EL (cell line): ENCODE measurements at places on chromosomes 1 and 21.

GRCh38 chr1:154460695-154461260, 41.2 kb upstream of the TDRD10 start:
- no peak for DNase-seq

GRCh38 chr1:111739925-111740765, 950 bp upstream of the INKA2 start:
- peak; percentile 81 for DNase-seq

- DNase-seq = peak; percentile 43
These were observed 46.5 kb downstream of the LUZP1 start for GRCh38 chr1:23122023-23122748.

DNA sequence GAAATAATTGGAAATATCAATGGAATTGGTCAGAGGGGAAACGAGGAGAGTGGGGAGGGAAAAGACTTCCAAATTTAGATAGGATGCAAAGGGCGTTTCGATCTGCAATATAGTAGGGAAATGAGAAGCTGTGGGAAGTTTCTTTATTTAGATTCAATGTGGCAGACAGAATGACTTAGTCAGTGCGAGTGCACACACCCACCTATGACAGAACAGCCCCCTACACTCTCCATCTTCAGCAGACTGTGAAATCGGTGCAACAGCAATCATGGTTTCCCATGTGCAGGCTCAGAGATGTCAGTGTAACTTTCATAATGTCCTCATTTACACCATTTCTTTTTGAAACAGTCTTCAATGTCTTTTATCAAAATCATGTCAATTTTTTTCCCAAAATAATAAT, 46.0 kb downstream of the DIP2A start:
- DNase-seq = no peak

GRCh38 chr21:25791319-25791718, 56.5 kb downstream of the GABPA start:
- no peak for DNase-seq

DNA sequence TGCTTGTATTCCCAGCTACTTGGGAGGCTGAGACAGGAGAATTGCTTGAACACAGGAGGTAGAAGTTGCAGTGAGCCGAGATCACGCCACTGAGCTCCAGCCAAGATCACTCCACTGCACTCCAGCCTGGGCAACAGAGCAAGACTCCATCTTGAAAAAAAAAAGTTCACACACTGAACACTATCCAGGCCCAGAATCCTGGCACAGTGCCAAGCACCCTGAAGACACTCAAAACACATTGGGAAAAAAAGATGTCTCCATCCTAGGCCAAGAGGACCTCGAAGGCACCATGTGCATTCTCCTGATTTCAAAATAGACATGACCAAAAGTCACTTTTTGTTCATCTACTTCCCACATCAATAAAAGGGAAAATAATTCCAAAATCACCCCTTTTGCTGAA, 38.7 kb downstream of the SLC9A1 start:
- no peak for DNase-seq

DNA sequence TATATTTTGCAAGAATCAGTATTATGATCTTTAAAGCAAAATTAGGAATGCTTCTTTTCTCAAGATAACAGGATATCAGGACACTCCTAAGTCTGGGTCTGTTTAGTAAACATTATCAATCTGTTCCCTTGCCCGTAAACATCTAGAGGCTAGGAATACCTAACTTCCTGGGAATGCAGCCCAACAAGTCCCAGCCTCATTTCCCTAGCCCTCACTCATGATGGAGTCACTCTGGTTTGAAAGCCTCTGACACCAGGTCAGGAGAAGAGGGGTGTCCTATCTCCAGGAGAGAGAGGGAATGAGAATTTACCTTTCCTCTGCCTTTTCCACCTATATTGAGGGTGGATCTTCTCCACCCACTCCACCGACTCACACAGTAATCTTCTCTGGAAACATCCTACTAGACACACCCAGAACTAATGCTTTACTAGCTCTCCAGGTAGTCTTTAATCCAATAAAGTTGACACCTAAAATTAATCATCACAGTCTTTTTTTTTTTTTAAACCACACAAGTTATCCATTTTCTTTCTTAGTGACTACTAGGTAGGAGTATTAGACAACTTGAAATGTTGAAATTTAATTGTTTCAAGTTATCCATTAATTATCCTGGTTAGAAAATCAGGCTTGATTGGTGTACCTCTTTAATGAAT, 659.3 kb downstream of the USP25 start:
- no peak for DNase-seq

DNA sequence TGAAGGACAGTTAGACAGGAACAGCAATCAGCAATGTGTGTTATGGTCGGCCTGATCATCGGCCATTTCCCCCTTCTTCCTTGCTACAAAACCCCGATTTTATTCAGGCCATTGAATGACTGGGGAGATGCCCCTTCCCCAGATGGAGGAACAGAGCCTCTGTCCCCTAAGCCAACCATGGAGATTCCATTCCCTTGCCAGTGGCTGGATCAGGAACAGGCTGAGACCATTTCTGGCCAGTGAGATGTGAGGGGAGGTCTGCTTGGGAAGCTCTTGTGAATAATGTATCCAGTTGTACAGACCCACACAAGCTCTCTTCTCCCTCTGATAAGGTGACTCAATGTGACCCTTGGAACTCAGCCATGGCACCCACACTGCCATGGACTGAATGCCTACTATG, 7.7 kb downstream of the CSRP1 start:
- no peak for DNase-seq

DNA sequence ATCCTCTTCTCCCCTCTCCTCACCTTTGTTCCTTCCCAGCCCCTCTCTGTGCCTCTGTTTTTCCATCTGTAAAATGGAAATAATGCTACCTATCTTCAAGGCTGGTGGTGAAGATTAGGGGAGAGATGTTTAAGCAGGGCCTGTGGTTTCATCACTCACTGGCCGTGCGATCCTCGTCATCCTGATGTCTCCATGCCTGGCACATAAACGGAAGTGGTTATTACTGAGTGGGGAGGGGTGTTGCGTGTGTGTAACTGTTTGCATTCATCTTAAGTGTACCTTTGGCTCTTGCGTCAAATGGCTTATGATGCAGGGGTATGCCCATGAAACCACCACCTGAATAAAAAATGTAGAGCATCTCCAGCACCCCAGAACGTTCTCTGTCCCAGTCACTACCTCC, 17.2 kb upstream of the C1QA start:
- no peak for DNase-seq

GRCh38 chr1:98557895-98558294, 103.6 kb upstream of the SNX7 start:
- DNase-seq = no peak

DNA sequence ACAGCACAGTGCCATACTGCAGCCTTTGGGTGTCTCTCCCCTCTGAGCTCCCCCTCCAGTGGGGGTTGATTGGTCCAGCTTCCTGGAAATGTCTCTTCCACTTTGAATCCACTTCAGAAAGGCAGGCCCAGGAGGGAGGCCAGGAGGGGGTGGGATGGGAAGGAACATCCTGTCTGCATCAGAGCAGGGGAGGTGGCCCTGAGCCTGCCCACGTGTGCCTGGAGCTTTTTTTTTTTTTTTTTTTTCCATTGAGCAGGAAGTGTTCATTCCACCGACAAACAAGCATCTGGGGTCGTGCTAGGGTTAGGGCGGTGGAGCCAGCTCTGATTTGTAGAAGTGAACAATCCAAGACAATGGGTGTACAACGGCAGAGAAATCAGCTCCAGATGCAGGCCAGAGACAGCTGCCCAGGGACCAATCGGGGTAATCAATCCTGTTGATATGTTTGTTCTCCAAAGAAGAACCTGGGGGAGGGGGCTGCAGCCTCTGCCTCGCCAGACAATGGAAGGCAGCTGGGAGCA, 93.3 kb downstream of the SSBP3 start:
- DNase-seq = peak; percentile 73

DNA sequence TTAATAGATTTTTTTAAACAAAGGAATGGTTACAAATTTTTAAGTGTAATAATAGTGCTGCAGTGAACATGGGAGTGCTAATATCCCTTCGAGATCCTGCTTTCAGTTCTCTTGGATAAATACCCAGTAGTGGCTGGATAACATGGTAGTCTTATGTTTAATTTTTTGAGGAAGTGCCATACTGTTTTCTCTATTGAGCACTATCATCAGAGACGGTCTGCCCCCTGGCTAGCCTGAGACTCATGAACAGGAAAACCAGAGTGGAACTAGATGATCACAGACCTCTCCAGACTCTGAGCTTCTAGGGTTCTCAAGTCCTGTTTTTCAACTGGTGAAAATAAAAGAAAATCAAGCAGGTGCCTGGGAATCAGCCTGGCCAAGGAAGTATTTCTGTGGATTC, 97.3 kb upstream of the MARK1 start:
- DNase-seq = no peak

DNA sequence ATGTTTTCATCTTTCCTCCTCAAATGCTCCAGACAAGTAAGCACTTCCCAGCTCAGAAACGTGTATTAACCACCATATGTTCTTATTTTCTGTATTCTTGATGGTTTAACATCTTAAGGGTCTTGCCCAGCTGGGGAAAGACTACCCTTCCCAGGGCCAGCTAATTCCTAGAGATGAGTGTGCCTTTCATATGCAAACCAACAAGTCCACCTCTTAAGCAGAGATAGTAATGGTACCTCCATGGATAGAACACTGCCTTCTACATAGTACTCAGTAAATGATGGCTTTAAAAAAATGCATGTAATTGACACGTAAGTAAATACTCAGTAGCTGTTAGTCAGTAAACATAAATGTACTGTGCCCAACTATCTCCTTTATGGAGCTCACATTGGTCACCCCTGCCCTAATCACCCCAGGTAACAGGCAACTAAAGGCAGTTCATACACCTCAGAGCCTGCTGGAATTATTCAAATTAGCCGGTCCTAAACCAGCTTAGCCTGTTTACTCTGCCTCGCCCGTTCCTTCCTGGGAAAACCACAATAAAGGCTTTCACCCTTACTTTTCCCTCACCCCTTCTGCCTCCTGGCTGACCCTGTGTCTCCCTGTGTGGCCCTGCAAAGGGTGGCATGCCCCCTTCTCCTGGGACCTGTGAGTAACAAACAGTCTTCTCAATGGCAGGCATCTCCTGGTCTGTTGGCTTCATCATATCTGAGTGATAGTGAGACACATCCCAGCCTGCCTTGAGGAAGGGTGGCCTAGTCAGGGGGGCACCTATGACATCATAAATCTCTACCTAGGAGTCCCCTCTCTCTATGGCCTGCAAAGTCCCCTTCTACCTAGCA, 40.1 kb upstream of the KLHDC7A start:
- no peak for DNase-seq

- peak; percentile 79 for DNase-seq
These were observed 4.7 kb downstream of the MR1 start for GRCh38 chr1:181038399-181038873.

DNA sequence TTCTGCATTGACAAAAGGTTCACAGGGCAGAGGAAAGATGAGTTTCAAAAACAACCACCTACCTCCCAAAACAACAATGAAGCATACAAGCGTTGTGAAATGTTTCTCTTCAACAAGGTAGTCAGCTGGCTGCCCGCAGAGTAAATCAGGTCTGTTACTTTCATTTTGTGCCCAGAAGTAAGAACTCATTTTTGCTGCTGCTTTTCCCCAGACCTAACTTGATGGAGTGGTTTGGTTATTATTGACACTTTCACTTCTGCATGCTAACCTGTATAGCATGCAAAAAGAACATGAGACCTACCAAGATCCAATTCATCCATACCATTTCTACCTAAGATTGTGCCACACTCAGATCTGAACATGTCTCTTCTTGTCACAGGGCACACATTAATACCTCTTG, 1.3 kb downstream of the SLC9C2 start:
- no peak for DNase-seq

GRCh38 chr1:225933072-225933471, 7.9 kb downstream of the LEFTY2 start:
- peak; percentile 69 for DNase-seq

GRCh38 chr1:194795917-194796593, 1609.6 kb upstream of the B3GALT2 start:
- DNase-seq = no peak

DNA sequence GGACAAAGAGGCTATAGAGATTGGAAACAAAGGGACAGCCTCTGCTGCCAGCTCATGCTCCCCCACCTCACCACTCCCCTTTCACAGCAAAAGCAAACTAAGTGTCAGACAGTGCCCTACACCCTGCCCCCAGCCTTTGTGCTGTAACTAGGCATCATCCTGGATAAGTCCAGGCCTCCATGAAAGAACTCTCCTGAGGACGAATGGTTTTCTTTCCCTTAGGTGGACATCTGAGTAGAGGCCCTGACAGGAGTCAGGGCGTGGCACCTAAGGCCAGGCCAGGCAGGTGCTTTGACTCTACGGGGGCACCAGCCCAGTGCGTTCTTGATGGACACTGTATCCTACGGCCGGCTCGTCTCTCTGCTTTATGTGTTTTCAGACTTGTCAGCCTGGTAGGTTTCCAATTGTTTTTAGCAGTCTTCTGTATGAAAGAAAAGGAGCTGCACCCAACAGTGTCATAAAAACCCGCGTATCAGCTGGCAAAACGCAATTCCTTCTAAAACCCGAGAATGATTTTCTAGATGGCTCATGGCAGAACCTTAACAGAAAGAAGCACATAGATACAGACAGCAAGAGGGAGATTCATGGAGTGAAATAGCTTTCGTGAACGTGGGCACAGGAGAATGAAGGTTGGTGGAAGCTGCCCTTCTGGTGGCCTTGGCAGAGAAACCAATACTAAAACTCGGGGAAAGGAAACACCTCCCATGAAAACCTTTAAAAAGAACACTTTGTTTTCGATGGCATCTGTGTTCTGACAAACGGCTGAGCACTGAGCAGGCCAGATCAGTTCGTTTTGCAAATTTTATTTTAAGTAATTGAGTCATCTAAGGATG, 51.7 kb upstream of the AJAP1 start:
- DNase-seq = no peak

- no peak for DNase-seq
These were observed 1.9 kb upstream of the PADI2 start for GRCh38 chr1:17120962-17121837.
